GM12892 (cell line): ENCODE measurements at places on chromosomes 1 and 21.

DNA sequence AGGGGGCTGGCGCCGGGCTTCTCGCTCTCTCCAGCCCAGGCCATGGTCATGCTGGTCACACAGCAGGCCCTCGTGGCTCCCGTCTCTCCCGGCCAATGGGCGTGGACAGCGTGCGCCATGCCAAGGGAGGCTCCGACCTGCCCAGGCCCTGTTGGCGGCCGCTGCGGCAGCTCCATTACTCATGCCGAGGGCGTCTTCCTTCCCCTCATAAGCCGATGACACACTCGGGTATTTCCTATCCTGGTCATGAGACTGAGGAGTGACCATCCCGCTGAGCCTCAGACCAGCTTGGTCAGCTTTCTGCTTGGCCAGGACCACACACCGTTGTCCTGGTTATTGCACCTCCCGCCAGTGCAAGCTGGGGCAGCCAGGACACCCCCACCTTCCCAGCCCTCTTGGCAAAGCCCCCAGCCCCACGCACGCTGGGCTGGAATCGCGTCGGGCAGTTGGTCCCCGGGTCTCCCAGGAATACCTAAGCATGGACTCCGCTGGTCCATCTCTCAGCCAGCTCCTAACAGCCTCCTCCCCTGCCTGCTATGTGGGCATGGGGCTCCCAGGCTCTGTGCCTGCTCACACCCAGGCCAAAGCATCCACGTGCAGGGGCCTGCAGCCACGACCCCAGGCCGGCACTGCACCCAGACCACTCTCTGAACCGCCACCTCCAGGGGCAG, 49.8 kb downstream of the ARHGEF16 start:
- no peak for DNase-seq

DNA sequence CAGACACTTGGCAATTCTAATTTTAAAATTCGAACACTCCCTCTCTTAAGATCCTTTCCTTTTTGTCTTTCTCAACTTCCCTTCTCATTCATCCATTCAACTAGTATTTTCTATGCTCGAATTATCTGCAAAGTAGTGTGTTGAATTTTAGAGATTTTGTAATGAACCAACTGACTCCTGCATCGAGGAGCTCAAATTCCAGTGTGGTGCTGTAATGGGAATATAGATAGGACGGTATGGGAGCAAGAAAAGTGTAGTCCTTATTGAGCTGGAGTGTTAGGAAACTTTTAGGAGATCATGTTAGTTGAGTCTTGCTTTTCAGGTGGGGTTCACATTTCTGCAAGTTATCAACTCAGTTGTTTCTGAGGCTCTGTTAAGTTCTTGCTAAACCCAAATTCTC, 897.5 kb downstream of the TTLL7 start:
- DNase-seq = no peak

DNA sequence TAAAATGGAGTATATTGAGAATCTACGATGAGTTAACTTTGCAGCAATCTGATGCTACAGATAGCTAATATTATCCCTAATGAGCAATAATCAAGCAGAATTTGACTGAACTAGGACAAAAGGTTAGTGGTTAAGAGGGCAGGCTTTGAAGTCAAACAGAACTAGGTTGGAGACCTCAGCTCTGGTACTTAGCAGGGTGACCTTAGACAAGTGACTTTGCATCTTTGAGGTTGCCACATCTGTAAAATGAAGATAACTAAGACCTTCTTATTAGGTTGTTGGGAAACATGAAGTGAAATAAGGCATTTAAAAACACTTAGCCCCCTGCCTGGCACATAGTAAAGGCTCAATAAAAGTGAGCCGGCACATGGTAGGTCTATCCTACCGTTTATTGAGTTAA, 4.3 kb upstream of the FUCA1 start:
- no peak for DNase-seq

DNA sequence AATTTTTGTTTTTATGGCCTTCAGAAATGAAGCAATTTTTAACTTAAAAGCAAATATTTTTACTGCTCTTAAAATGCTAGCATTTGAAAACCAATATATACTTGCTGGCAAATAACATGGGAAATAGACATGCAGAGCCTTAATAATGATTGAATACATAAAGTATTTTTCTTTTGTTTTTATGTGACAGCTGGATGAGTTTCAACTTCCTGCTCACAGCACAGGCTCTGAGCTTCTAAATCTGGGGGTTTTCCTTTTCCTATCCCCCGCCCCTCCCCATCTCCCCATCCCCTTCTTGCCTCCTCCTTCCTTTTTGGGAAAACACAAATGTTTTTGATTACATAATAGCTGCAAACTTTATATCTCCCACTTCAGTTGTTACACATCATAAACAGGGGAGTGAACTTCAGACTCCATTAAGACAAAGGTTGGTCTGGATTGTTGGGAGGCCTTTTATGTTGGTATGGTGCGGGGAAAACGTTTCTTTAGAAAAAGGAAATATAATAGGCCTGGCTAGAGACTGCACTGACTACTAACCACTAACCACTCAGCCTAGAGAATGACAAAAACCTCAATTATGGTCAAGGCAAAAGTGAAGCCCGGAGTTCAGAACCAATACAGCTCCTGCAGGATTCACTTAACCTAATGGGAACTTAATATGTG, 116.1 kb upstream of the GORAB start:
- no peak for DNase-seq

DNA sequence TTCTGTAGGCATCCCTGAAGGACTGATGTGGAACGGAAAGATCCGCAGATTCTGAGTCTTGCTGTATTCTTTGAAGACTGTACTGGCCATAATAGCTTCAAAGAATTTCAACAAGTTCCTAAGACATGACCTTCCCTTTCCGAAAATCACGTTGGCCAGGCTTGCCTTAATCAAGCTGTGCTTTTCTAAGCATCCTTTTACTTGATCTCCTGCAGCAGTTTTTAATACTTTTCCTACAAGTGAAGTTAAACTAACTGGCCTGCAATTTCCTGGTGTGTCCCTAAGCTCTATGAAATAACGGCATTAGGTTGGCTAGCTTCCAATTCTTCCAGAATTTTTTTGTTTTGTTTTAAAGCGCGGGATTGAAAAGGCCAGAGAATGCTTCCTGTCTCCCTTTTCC, 40.3 kb downstream of the SPAG17 start:
- DNase-seq = no peak

DNA sequence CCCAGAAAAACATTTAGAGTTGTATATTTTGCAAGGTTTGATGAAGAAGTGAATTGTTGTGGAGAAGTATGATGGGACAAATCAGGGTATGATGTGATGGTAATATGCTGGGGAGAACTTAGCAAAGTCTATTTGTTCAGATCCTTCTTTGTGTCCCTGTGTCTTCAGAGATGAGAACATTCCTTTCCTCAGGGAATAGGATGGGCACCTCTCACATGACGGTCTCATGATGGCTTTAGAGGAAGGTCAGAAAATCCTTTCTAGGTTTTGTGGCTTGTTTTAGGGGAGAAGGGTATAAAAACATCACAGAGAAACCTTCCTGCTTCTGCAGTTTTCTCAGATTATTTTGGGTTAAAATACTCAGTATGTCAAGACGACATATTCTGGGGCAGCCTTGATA, 171.3 kb upstream of the NRIP1 start:
- DNase-seq = no peak

DNA sequence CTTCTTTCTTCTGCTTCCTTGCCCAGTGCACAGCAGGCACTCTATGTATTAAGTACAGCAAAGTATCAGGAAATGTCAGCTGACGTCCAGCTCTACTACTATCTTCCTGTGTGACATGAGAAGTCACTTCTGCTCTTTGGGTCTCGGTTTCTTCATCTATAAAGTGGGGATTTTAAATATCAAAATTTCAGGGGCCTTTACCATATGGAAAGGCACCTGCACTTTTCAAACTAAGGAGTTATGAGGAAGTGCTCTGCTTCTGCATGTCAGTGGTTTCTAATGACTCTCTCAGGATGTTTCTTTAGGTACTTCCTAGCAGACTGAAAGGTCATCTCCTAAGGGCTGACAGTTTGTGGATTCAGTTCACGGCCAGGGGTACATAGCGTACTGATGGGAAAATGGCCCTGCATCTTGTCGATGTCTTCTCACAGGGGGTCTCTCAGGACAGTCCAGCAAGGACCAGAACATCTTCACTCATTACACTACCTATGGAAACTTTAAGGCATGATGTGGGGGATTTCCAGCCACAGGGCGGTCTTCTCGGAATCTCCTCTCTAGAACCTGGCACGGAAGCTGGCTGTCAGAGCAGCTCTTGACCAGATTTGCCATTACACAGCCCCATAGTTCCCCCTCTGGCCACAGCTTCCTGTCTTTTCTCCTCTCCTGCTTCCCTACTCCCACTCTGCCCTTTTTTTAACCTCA, 42.0 kb upstream of the MTF1 start:
- DNase-seq = no peak

GRCh38 chr21:31501926-31502325, 157.6 kb upstream of the SOD1 start:
- no peak for DNase-seq

GRCh38 chr1:26350701-26351589, 3.0 kb downstream of the CRYBG2 start:
- no peak for DNase-seq

DNA sequence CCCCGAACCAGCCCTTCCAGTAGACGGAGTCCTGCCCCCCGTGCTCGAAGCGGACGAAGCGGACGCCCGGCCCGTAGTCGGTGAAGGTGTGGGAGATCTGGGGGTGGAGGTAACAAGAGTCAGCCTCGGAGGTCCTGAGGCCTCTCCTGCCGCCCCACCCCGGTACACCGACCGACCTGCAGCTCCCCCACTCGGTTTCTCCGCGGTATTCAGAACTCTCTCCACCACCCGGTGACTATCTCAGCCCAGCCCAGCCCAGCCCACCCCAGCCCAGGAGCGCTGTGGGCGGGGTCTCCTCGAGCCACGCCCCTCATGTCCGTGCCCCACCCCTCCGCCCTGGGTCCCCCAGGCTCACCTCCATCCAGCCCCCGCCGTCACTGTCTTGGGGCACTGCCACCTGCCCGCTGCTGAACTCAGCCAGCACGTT, 5.5 kb downstream of the FBXO2 start:
- DNase-seq = no peak

GRCh38 chr1:243482141-243483022, 226.5 kb downstream of the SDCCAG8 start:
- no peak for DNase-seq

DNA sequence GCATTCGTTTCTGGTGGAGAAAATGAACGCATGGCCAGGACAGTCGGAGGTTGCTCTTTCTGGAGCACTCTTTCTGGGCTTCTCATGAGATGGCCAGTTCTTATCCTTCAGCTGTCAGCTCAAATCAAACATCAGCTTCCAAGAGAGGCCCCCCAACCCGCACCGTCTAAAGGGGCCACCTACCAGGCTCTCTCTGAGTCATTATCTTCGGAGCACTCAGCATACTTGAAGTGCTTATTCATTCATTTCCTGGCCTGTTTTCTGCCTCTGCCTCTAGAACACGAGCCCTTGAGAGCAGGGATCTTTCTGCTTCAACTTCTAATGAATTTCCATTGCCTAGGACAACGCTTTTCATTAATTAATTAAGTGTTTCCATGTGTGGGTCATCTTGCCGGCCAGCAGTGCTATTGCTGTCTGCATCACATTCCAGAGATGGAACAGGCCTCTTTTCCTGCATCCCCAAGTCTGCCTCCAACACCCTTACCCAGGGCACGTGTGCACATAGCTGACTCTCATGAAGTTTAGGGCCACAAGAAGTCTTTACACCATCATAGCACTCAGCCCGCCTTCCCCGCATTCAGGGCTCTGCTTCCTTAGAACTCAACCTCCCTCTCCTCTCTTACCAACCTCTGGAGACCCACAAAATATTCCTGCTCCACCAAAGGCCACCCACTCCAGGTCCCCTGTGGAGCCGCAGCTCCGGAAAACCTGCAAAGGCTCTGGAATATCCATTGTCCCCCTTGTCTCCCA, 52.1 kb upstream of the LAPTM5 start:
- no peak for DNase-seq

DNA sequence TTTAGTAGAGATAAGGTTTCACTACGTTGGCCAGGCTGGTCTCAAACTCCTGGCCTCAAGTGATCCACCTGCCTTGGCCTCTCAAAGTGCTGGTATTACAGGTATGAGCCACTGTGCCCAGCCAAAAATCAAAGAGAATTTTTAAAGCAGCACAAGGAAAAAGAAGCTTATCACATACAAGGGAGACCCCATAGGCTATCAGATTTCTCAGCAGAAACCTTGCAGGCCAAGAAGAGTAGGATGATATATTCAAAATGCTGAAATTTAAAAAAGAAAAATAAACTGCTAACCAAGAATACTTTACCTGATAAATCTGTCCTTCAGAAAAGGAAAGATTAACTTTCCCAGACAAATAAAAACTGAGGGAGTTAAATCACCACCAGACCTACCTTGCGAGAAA, 43.2 kb downstream of the FLVCR1 start:
- DNase-seq = no peak

- no peak for DNase-seq
Observed at GRCh38 chr1:89041721-89042120, 19.1 kb upstream of the GBP3 start.
